Left renal pelvis (tissue), 4 donors: ENCODE measurements at places on chromosomes 13 and 19. TPM values are rescaled to one million over a fixed set of nuclear protein-coding genes. Genes with fewer than 3 reads are reported as not detected.

DNA sequence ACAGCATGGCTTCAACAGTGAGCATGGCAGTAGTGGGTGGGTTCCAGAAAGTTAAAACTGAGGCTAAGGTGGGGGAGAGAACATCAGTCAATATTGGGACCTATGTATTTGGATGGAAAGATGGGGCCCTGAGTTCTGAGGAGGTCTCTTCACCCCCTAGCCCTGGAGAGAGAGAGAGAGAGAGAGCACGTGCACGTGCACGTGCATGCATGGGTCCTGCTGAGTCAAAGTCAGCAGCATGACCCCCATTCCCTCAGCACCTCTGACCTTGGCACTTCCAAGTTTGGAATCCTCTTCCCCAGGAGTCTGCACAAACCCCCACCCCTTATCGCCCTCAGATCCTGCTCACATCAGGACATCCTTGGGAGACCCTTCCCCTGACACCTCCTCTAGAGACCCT lies 32.5 kb upstream of the CEACAM1 start:
- DNase-seq = no peak

DNA sequence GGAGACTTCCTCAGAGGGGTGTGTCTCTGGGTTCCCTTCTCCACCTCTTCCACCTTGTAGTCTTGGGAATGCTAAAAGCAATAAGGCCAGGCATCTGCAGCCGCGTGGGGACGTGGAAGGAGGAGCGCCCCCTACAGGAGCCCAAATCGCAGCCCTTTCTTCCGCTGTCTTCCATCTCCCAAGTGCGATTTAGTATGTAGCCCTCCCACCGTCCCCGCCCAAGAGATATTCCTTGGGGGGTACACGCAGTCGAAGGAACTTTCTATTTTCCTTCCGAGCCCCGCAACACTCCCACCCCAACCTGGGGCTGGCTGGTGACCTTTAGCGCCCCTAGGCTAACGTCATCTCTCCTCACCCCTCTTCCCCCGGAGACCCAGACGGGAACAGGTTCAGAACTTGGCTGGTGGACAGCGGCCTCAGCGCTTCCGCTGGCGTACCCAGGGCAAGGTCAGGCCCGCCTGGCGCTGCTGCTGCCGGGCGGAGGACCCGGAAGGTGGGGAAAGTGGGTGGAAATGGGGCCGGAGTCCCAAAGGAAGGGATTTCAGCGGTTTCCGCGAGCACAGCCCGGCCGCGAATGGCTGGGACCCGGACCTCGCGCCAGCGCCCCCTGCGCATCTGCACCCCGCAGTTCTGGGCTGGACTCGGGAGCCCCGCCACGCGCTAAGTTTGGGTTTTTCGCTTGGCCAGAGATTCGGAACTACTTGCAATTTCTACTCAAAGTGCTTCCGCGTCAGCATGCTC lies 2.1 kb upstream of the PCDH8 start:
- DNase-seq = no peak

GRCh38 chr13:89708013-89708412 lies 1639.5 kb upstream of the MIR17HG start:
- no peak for DNase-seq

DNA sequence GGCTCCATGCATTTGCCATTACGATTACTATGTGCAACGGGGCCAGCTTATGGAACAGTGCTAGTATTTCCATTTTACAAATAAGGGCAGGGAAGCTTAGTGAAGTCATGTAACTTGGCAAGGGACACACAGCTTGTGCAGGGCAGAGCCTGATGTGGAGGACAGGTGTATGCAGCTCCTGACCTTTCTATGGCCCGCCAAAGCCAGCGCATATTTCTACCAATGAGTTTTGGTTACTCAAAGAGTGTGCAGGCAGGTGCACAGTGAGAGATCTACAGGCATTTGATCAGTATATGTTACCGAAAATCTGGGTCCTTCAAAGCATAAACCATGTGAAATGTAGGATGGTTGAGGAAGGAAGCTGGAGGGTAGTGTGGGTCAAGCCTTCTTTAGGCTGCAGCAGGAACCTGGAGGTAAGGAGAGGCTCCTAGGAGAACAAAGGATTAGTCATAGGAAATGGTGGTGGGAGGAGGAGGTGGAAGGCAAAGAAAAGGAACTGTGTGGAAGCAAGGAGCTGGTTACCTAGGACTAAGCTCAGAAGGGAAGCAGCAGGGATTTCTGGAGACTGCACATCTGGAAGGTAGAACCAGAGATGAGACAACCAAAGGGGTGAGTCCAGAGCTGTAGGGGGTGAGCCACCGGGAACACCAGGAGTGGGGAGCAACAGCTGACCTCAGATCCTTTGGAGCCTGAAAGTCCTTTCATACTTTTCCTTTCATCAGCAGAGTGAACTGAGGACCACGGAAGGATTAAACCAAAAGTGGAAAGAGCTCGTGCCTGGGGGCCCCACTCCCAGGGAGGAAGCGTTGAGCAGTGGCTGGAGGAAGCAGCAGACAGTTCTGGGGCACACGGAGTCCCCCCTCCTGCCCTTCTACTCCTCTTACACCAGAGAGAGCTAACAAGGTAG lies 4.2 kb upstream of the PDX1 start:
- DNase-seq = no peak

DNA sequence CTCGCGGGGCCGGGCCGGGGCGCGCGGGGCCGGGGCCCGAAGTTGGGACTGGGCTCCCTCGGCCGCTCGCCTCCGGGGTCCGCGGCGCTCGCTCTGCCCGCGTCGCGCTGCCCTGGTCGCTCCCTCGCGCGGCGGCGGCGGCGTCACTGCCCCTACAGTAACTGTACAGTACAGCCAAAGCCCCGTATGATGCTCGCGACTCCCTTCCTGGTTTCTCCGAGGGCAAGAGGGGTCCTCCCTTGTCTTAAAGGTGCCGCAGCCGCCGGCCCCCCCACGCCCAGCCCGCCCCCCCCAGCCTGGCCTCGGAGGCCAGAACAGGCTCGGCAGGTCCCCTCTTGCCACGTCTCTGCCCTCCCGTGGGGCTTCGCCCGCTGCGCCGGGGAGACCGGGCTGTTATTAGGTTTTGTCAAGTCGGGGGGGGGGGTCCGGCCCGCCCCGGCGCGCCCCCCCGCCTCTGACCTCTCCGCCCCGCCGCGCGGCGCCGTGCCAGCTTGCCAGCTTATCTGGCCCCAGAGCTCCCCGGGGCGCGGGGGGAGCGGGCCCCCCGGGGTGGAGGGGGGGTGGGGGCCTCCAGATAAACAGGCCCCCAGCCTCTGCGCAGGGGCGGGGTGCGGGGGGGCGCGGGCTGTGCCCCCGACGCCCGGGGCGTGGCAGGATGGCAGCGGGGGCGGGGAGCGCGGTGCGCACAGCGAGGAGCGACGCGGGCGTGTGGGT lies at the start of gene ZBTB7A:
ZBTB7A (minus strand) TSS at position 218 of the 714 bp plus-strand sequence. CDS start 11,667 bp downstream, outside the sequence.
- no peak for DNase-seq

DNA sequence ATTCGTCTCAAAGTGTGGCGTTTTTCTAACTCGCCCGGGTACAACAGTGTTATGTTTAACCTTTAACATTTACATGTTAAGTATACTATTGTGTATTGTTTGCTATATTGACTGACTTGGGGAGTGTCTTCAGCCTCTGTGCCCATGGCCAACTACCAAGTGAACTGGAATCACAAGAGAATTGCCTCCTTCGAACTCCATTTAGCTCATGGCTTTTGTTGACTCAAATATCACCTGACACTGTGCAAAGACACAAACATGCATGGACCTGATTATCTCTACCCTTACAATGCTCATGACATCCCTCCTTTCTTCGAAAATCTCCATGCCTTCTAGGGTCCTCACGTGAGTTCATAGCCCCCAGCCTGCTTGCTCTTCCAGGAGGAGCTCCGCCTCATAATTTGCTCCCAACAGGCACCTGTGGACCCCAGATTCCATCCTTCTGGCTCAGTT lies 704 bp downstream of the ZNF814 start:
- no peak for DNase-seq

GRCh38 chr19:45141203-45141900 lies 19.4 kb downstream of the NKPD1 start:
- no peak for DNase-seq

GRCh38 chr13:39494006-39494405 lies 109.0 kb downstream of the LHFPL6 start:
- no peak for DNase-seq

GRCh38 chr13:79496188-79496587 lies 15.2 kb downstream of the NDFIP2 start:
- no peak for DNase-seq

DNA sequence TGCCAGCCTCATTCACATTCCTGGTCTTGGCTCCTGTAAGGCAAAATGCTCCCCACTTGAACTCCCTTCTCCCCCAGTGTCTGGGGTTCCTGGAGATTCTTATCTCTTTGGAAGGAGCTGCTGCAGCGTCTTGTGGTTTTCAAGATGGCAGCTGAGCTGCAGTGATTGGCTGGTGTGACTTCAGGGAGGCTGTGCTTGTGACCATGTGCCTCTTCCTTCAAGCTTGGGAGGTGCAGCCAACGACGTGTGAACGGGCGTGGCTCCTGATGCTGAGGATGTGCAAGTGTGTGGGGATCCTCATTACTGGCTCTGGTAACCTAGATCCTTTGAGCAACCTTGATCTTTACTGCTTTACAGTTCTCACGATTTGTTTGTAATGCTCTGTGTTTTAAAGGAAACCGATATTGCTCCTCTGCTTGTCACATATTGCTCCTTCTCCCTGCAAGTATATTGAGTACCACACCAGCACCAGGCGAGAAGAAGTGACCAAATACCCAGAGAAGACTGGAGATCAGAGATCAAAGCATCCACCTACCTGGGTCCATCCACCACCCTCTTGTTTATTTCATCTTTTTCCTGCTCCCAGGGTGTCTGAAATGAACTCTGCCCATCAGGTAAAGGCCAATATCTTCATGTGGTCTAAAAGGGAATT lies 208.5 kb downstream of the FGF9 start:
- DNase-seq = no peak

DNA sequence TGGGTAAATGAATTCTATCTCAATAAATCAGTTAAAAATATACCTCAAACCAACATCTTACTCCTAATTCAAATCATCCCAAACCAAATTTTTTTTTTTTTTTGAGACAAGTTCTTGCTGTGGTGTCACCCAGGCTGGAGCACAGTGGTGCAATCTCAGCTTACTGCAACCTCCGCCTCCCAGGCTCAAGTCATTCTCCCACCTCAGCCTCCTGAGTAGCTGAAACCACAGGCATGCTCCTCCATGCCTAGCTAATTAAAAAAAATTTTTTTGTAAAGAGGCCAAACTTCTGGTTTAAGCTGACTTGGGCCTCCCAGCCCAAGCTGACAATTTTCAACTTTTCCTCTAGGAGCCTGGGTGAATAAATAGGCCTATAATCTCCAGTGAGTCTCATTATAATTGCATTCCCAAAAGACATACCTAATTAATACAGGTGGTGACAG lies 22.1 kb upstream of the OLFM2 start:
- DNase-seq = no peak

DNA sequence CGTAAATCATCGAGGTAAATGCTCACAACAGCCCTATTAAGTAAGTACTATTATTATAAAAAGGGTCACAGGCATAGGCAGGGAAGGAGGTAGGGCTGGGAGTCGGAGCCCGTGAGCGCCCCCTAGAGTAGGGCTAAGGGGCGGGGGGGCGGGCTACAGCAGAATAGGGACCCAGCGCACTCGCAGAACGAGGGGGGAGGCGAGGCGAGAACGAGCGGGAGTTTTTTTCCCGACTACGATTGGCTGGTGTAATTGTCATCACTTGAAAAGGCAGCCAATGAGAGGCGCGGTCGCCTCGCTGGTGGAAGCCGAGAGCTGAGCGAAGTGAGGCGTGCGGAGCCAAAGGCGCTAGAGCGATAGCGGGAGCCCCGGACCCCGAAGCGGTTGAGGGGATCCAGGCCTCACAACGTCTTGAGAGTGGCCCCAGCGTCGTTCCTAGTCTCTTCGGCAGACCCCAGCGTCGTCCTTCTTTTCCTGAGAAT lies 24.2 kb downstream of the KEAP1 start:
- DNase-seq = peak; percentile 77

The GSX1 gene
- not detected for polyA plus RNA-seq

The NCR1 gene
- polyA plus RNA-seq = 0.13 TPM

The ZNF547 gene
- polyA plus RNA-seq = 2.5 TPM
